ENCODE measurements at places on chromosomes 7 and 10.

DNA sequence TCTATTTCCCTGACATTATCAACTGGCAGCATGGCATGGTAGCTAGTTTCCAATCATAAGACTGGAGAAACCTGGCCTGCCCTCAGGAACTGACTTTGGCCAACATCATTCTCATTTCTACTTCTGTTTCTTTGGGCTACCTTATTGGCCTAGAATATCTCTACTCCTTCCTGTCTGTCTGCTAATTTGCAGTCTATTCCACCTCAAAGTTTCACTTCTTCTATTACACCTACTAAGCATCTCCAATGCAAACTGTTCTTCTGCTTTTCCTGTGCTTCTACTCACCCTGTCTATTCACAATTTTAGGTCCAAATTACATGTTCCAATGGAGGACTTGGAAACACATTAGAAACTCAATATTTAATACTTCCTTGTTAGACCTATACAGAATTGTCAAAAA lies 65.6 kb downstream of the ZNF503 start:
- peak; percentile 74 for ATAC-seq

- ATAC-seq = no peak
Observed at GRCh38 chr10:24307116-24307515, 98.2 kb downstream of the KIAA1217 start.

GRCh38 chr7:144975882-144976281 lies 140.0 kb upstream of the TPK1 start:
- peak; percentile 40 for ATAC-seq

DNA sequence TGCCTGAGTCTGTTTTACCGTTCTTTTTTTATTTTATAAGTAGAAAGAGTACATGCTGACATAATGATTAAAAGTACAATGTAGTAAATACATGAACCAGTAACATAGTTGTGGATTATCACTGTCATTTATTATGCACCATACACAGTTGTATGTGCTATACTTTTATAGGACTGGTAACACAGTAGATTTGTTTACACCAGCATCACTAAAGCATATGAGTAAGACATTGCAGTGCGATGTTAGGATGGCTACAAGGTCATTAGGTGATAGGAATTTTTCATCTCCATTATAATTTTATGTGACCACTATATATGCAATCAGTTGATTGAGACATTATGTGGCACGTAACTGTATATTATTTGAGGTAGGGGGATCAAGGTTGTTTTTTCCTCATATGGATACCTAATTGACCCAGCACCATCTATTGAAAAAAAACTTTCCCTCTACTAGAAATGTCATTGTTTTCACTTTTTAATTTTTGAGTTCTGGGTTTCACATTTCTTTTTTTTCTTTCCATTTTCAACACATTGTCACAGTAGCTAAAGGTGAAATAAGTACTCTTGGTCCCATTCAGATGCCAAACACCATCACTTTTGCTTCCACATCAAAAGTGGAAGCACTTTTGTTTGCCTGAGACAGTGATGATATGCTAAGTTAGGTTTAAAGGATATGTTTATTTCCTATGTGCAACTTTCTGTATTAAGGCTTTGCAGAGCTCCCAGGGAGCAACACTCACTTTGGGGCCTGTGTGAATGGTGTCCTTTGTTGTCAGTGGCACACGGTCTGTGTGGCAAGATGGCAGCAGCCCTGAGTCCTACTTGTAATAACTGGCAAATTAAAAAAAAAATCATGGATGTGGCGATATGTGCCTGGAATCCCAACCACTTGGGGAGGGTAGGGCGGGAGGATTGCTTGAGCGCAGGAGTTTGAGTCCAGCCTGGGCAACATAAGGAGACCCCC lies 17.1 kb downstream of the UBE2D1 start:
- no peak for ATAC-seq

GRCh38 chr7:45712057-45712689 lies 138.0 kb downstream of the ADCY1 start:
- no peak for ATAC-seq

GRCh38 chr10:45447416-45447815 lies 73.4 kb downstream of the ALOX5 start:
- no peak for ATAC-seq

DNA sequence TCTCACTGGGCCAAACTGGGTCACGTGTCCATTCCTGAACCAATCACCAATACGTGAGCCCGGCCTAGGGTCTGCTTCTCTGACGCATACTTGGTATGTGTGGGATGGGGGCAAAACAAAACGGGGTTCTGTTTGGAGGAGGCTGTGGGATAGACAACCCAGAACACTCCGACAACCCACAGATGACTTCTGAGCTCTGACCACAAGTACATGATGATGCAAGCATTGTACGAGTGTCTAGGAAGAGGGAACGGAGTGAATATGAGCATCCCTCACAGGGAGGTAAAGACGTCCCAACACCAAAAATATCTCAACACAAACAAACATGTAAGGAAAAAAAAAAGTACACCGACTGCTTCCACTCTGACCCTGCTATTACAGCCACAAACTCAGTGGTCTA lies 5.6 kb downstream of the DAGLB start:
- ATAC-seq = no peak

Measured in stimulated activated memory B cell treated with anti-CD40 and anti-IgM and Interleukin-4, amounts not matched to agents 10 μg/mL and 1 μg/mL and 100 μg/mL, for 72 hours (primary cell).